Cortex of kidney (tissue), 1 donor: ENCODE measurements at places on chromosomes 7 and 10.

DNA sequence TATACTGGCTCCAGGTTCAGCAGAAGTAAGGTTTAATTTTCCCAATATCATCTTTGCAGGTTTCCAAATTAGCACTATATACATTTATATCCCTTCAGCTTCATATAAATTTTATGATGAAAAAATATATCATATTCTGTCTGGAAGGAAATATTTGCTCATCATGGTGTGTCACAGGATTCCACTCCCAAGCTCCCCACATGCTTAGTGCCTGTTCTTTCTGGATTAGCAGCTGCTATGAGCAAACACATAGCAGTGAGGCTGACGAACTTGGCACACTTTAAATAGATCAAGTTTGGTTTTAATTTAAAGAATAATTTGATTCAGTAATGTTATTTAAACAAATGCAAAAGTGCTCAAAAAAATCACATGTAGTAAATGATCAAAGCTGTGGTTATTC, 251.9 kb downstream of the AGMO start:
- no peak for DNase-seq

DNA sequence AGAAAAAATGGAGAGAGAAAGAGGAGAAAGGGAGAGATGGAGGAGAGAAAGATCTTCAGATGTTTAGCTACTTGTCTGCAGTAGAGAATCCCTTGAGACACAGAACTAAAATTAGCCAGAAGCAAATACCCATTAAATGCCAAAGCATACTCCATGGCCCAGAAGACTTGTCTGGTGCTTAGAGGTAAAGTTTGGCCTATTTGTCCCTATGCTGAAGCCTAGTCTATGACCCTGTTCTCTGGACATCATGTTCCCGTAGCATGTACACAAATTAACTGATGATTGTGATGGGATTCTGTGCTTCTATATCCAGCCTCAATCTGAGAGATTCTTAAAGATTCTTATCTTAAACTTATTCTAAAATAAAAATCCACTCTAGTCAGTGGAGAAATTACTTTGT, 85.8 kb downstream of the NAMPT start:
- no peak for DNase-seq

DNA sequence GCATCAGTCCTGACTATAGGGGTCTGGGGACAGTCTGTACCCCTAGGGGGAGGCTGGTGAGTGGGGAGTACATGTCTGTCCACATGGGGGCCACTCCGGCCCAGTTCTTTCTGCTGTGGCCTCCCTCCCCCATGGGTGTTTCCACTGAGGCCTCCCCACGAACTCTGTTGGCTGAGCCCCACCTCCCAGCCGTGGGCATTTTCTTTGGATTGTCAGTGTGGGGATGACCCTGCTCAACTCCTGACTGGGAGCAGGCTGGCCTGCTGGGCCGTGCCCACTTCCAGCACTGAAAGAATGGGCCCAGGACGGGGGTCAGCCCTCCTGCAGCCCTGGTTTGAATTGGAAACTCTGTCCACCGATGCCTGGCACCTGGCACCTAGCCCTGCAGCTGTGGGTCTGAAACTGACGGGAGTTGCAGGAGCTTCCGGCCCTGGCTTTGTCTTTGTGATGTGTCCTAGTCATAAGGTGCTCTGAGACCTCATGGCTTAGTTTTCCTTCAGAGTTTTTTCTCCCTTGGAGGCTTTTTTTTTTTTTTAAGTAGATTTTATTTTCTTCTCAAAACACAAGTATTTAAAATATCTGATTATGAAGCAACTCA, 46.5 kb downstream of the LHPP start:
- DNase-seq = no peak

GRCh38 chr7:41030673-41031072, 672.2 kb downstream of the INHBA start:
- no peak for DNase-seq

DNA sequence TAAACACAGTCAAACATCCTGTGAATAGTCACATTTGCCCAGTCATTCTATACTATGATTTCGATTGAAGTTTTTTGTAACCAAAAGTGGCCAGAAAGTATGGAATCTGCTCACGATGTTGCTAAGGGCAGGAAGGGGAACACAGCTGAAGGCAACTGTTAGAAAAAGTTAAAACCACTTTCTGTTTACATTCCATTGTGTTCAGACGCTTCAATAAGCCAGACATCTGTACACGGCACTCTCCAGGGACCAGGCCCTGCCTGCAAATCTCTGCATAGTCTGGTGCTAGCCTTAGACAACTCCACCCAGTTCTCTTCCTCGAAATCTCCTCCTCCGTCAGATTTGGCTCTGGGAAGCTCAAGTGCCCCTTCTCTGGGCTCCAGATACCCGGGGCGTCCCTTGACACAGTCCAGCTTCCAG, 17.1 kb upstream of the TMEM120A start:
- no peak for DNase-seq

DNA sequence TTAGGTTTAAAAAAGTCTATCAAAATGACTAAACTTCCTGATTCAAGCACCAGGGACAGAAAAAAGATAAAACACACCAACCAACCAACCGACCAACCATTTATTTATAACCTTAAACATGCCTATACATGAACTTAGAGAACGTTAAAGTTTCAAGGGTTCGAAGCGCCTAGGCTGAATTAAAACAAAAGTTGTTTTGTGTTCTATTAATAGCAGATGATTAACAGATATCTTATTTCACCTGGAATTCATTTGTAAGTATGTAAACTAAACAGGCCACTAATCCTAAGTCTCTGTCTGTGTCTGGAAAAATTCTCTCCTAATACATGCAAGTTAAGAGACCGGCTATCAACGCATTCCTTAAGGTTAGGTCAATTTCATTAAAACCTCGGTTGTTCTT, 1.4 kb downstream of the BAIAP2L1 start:
- DNase-seq = no peak

DNA sequence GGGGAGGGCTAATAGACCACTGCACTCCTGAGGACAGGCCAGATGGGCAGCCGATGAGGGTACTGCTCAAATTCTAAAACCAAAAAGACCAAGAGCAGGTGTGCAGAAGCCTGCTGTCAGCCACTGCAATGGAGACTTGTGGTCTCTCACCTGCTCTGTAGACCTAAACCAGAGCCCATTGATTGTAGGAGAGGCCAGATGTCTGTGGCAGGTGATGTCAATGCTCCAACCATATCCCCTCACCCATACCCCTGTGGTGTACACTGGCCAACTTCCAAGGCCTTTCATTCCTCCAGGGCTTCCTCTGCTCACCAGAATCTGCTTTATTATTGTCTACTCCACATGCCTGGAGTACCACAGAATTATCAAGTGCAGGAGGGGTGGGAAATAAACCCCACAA, 116.9 kb upstream of the CHST15 start:
- no peak for DNase-seq

- DNase-seq = no peak
These were observed 72.3 kb upstream of the SP8 start for GRCh38 chr7:20858951-20859350.

GRCh38 chr7:1125603-1125969, 34.4 kb downstream of the ZFAND2A start:
- DNase-seq = no peak

DNA sequence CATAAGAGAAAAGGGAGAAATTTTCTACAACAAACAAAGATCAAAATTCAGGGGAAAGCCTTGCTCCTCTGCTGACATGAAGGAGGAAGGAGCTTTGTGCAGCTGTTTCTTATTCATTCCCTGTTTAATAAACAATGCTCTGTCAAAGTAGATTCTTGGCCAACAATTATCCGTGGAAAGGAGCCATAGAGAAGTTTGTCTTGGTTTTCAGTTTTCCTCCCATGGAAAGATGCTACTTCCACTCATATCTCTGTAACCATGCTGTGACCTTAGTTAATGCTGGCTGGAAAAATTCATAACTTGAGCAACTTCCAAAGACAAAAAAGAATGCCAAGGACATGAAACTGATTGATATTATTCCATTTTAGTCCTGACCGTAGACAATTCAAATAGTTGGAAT, 8.1 kb downstream of the DDC start:
- DNase-seq = no peak

DNA sequence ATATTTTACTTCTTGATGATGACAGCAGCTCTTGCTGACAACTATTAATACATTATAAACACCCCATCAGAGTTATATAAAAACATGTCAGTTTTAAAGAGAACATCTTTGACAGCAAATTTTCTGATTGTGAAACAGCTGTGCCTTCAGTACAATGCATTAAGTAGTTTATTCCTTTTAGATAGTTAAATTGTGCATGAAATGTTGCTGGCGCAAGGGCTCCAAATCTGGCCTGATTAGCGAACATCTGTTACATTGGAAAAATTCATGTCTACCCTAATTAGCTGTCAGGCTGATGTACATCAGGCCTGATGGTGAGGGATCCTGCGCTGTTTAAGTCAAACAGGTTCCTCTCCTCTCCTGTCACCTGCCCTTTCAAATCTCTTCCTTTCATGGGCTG, 171.9 kb upstream of the SP8 start:
- no peak for DNase-seq

DNA sequence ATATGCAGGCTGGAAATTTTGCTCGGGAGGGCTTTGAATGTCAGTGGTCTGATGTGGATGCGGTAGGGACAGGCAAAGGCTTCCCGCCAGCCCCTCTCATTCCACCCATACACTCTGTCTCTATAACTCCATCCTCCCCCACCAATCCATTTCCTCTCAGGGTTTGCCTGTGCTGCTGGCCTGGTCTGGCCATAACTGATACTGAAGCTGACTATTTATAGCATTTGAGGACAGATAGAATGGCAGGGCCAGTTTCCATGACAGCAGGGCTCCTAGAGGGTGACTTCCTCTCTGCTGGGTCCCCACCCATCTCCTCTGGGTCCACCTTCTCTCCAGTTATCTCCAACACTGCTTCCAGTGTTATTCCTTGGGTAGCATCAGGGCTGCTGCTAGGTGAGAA, 6.6 kb upstream of the PDLIM1 start:
- no peak for DNase-seq

DNA sequence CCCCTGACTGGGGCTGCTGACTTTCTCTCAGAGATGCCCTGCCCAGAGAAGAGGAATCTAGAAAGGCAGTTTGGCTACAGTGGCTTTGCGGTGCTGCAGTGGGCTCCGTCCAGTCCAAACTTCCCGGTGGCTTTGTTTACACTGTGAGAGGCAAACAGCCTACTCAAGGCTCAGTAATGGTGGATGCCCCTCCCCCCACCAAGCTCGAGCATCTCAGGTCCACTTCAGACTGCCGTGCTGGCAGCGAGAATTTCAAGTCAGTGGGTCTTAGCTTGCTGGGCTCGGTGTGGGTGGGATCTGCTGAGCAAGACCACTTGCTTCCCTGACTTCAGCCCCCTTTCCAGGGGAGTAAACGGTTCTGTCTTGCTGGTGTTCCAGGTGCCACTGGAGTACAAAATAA, 734.5 kb upstream of the LRRN3 start:
- no peak for DNase-seq

GRCh38 chr10:101617824-101618568, 29.9 kb downstream of the DPCD start:
- DNase-seq = no peak

- DNase-seq = no peak
These were observed 123.8 kb downstream of the HBP1 start for GRCh38 chr7:107292591-107292990.

DNA sequence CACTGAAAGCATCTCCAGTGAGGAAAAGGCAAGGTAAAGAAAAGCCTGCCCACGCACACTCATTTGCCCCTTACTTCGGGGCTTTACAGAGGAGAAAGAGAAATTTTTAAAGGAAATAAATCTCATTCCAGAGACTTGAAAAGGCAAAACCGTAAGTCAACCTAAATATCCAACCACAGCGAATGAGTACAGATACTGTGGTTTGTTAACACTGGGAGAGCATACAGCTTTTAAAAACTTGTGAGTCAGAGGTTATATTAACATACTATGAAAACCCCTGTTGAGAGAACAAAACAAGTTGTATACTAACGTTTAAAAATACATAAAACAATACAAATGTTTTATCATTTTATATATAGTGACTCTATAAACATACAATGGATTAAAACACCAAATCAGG, 28.6 kb upstream of the ST7 start:
- DNase-seq = no peak

GRCh38 chr10:103712898-103713498, 142.4 kb downstream of the SH3PXD2A start:
- DNase-seq = no peak

DNA sequence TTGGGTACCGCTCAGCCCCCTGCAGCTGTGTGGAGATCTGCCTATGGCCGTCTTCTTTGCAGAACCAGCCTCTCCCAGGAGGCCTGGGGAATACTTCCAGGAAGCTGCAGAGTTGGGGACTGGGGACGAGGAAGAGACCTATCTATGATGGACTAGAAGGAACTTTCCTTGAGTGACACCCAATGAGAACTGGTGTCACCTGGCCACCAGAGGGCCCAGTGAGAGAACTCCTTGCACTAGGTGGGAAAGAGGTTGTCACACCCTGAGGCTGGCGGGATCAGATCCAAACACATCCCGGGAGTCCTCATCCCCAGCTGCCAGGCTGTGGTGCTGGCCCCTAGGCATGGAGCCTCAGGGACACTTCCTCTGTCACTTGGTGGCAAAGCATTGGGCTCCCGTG, 4.9 kb upstream of the GRID2IP start:
- no peak for DNase-seq

DNA sequence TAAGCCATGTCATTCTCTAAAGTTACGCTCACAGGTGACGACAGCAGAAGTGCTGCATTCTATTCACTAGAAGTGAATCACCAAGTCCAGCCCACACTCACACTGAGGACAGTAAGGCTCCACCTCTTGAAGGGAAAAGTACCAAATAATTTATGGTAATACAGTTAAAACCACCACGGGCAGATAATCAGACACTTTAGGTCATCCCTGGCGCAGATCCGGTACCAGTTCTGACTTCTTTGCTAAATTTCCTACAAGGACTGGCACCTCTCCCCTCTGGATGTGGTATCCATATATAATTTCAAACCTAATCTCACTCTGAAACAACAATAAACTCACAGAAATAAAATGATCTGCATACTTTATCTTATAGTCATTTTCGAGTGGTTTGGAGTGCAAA, 954.7 kb upstream of the GHITM start:
- no peak for DNase-seq

DNA sequence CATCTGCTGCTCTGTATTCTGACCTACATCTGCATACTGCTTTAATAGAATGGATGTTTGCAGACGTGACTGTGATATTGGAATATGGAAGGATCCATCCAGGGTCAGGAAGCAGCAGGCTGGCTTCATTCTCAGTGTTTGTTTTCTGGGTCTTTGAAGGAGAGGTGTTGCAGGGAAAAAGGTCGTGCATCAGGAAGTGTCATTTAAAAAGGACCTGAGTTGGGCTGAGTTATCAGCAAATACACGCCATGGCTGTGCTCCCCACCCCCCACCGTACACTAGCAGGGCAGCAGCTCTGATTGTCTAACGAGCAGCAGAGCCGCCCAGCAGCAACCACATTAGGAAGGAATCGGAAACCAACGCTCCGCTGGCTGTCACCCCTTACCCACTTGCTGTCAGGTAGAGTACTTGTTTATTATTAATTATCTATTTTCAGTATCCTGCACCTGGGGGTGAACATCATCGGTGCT, 63.1 kb upstream of the STEAP1B start:
- DNase-seq = no peak

DNA sequence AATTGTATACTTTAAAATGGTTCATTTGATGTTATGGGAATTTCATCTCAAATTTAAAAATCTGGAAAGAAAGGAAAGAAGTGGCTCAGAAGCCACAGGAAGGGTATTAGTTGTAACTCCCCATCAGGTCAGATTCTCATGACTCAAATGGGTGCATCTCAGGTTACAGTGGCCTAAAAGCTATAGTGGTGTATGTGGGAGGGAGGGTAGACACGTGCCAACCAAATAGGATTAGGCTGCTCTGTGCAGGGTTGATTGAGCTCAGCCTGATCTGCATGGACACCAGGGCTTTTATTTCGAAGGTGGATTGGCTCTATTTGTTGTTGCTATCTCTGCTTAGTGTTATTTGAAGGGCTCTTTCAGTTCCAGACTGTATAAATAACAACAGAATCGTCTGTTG, 121.5 kb upstream of the PRR15 start:
- DNase-seq = no peak
